Osteocyte (in vitro differentiated cells): ENCODE measurements at places on chromosomes 1 and 21.

DNA sequence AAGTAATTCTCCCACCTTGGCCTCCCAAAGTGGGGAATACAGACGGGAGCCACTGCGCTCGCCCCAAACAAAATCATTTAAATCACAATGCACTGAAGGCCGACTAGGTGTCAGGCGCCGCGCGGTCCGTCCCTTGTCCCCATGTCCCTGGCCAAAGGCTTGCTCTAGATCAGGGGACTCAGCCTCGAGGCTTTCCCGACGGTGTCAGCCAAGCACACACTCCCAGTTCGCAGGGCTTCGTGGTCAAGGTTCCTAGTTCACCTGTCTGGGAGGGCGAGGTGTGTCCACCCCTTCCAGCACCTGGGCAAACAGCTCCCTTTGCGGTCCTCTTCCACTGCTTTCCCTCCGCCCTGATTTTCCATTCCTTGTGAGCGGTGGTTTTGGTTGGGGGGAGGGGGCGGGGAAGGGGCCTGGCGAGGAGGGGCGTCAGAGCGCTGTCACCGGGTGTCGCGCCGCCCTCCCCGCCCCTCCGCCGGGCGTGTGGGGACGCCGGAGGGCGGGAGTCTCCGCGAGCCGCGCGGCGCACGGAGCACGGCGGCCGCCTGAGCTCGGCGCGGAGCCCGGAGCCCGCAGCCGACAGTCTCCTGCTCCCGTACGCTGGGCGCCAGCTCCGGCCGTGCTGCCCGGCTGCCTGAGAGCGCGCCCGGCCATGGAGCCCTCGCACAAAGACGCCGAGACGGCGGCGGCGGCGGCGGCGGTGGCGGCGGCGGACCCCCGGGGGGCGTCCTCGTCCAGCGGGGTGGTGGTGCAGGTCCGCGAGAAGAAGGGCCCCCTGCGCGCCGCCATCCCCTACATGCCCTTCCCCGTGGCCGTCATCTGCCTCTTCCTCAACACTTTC is at the start of gene STUM:
Gene STUM (plus strand): TSS at position 509 of the 838 bp plus-strand sequence. CDS start 141 bp downstream, at position 650.
- no peak for DNase-seq

DNA sequence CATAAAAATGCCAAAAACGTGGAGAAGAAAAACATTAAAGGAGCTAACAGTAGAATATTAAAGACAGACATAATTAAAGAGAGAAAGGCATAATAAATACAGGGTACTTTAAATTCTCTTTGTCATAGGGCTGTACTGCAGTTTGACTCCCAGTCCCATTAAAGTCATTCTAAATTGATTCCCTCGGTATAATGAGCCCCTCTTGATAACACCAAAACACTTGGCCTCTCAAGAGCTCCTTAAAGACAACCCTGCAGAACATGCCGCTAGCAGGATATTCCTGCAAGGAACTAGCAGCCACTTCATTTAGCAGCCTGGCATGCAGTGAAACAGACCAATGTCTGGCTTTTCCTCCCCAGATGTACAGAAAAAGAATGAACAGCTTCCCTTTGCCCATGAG is 273.8 kb upstream of the ESRRG start:
- no peak for DNase-seq

GRCh38 chr1:117735045-117735992 is 129.5 kb downstream of the TENT5C start:
- no peak for DNase-seq

GRCh38 chr1:47325528-47325927 is 8.1 kb upstream of the CMPK1 start:
- DNase-seq, result no peak

- DNase-seq, result no peak
These were observed 437.8 kb downstream of the PTBP2 start for GRCh38 chr1:97159342-97159741.

DNA sequence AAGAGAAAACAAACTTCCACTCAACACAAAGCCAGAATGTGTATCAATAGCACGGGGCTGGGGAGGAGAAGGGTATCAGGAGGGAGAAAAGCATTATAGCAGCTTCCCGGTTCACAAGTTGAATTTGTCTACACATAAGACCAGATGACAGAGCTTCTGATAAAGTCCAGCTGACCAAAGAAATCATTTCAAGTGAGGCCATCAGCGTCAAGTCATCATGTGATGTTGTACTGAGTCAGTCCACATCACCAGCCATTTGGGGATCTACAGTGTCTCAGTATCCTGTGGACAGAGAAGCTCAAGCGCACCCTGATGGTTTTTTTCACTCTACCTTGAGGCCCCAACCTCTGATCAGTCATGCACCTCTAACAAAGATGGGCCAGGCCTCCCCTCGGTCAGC is 33.0 kb downstream of the SETD4 start:
- no peak for DNase-seq

DNA sequence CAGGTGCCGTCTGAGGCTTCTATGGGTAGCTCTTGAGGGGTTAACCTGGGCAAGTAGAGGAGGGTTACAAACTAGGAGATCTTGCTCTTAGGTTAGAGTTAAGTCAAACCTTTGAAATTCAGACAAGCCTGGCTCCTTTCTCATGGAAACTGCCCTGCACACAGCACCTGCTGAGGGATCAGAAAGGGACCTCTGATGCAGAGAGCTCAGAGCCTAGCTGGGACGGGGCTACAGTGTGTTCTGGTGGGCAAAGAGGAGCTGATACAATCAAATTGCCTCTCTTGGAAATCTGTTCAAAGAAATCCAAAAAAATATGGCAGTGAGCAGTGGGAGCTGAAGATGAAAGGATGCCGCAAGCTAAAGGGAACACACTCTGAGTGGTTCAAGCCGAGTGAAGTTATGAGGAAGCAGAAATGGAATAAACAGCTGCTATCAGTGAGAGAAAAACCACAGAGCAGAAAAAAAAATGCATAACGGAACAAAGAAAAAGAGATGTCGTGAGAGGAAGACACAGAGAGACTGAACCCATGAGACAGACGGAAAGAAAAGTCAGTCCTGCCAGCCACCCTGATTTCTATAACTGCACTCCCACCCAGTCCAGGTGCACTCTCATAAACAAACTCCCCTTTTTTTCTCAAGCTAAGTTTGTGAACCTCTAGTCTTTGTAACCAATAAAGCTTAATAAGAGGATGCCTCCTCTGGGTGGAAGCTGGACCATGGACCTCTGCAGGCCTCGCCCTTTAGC is 26.6 kb downstream of the PAFAH2 start:
- no peak for DNase-seq

GRCh38 chr1:119462964-119463363 is 44.0 kb upstream of the HSD3B1 start:
- peak; percentile 10 for DNase-seq

DNA sequence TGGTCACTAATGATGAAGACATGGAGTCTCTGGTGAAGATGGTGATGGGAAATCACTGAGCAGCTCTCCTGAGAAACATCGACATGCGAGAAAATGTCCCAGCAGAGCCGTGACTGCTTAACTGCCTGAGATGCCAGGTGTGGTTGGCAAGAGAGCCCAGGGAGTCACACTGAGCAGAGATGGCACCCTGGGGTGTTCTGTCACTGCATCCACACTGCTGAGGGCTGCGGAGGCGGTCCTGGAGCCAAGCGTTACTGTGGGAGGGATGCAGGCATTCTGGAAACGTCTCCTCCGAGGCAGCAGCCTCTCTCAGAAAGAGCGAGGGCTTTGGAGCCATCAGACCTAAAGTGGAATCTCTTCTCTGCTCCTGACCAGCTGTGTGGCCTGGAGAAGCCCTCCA is 57.2 kb downstream of the EPHB2 start:
- no peak for DNase-seq

DNA sequence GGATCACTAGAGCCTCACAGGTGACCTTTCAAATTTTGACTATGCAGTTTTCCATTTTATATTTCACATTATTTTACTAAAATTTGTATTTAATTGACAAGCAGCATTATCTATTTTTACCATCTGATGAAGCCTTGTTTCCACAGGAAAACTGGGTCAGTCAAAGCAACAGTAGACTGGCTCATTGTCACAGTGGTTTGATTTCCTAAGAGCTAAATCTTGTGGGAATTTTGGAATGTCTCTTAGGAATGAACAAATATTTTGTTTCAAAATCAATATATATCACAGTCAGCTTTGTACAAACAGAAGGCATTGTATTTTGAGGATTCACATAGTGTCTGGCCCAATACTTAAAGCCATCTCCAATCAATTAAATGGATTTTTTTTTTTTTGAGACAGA is 152.6 kb upstream of the RNPC3 start:
- DNase-seq, result no peak

GRCh38 chr1:42922687-42923366 is 35.8 kb downstream of the SLC2A1 start:
- no peak for DNase-seq

DNA sequence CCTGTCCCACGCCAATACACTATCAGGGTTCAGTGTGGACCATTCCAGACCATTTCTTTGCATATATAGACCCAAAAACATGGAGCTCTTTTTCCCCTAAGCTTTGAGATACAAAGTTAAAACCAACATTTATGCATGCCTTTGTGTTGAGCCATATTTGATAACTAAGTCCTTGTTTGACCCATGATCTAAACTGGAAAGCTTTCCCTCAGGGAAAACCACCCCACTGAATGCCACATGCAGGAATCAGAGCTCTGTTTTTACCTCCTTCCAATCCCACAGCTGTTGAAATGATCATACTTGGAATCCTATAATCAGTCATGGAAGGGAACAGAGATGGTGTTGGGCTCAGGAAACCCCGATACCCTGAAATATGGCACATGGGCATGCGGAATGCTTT is 14.8 kb upstream of the SLC45A1 start:
- DNase-seq, result no peak

GRCh38 chr1:244057474-244058385 is 6.6 kb downstream of the ZBTB18 start:
- no peak for DNase-seq

DNA sequence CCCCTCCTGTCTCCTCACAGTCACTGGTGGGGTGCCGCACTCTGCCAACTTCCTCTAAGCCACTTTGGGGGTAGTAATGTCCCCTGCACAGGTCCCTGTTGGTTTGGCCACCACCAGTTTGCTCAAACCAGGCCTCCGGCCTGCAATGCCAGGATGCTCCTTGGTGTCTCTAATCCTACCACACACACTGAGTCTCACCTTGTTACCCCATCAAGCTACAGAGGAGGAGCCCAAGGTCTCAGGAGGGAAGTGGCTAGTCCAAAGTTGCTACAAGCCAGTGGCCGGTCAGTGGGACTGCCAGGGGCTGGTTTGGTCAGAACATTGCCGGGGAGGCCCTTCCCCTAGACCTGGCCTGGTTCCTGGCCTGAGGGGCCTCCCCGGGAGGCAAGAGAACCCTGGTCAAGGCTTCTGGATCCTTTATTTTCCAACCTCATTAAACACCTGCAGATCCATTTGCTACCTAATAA is 21.5 kb upstream of the LRP8 start:
- DNase-seq, result peak; percentile 75

DNA sequence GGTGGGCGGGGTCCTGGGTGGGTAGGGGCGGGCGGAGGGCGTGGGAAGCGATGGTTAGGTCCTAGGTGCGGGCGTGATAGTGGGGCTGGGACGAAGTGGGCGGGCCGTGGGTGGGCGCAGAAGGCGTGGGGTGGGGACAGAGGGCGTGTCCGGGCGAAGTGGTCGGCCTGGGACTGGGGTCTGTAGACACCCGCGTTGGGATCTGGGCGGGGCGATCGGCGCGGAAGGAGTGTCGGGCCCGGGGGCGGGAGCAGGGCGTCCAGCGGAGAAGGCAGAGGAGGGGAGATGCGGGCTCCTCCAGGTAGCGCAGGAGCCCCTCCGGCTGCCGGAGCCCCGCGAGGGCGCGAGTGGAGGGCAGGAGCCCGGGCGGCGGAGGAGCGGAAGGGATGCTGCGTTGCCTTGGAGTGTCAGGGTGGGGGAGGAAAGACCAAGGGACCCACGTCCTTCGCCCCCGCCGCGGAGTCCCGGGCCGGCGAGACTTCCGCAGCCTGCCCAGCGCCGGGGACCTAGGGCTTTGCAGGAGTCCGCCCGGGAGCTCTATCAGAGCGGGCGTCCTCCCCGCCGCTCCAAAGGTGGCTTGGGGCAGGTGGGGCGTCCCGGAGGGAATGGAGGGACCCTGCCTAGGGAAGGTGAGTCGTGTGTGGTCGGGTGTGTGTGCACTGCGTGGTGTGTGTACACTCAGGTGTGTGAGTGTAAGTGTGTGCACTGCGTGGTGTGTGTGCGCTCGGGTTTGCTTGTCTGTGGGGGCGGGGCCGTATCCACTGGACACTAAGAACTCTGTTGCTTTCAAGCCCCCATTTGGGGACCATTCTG is 27.0 kb upstream of the PRSS38 start:
- peak; percentile 83 for DNase-seq

- peak; percentile 81 for DNase-seq
These were observed 59.5 kb downstream of the IRF2BP2 start for GRCh38 chr1:234550341-234551031.

DNA sequence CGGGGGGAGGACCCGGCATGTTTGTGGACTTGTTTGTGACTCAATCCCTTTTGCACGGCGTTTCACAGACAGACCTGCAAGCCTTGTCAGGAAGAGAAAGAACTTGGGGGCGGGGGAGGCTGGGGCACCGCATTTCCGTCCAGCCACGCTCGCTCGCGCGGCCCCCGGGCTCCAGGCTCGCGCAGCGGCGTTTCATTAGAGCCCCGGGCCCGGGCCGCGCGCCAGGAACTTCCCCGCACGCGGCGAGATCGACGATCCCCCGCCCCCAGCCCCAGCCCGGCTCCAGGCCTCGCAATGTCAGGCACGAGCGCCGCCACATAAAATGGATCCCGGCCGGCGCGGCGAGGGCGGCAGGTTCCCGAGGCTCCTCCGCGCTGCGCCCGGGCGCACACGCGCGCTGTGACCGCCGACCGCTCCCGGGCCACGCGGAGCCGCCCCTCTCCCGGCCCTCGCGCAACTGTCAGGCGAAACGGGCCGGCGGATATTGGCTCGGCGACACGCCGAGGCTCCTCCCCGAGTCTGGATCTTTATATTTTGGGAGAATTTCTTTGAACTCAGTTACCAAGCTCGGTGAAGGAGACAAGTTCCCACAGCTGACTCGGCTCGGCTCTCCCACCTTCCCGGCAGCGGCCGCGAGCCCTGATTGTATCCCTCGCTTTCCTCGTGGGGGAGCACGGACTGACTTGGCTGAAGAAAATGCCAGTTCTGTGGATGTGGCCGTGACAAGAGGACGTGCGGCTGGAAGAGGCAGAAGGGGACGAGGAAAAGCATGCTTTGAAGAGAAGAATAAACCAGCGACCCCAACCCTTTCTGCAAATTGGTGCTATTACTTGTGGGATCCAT is at the start of gene KIF26B:
Gene KIF26B (plus strand): TSS at position 557 of the 843 bp plus-strand sequence. CDS start 440 bp downstream, outside the sequence.
- no peak for DNase-seq

- DNase-seq, result no peak
These were observed 3.5 kb downstream of the HSPG2 start for GRCh38 chr1:21933397-21934248.

DNA sequence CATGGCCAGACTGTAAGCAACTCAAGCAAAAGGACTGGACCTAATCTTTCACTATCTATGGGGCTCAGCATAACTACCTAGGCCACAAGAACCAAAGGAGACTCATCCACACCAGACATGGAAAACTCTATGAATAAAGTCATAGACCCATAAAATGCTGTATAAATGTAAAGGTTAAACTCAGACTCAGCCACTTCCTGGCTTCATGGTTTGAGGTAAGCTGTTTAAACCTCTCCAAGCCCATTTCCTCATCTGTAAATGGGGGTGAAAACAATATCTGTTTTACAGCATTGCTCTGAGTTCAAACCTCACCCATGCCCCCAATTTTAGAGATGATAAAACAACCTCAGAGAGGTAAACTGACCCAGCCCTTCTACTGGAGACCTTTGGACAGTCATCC is 4.0 kb upstream of the SMIM12 start:
- no peak for DNase-seq

- DNase-seq, result no peak
These were observed 307.8 kb upstream of the USP25 start for GRCh38 chr21:15421947-15422346.
